Glutamatergic neuron (in vitro differentiated cells): ENCODE measurements at places on chromosomes 3 and 15.

DNA sequence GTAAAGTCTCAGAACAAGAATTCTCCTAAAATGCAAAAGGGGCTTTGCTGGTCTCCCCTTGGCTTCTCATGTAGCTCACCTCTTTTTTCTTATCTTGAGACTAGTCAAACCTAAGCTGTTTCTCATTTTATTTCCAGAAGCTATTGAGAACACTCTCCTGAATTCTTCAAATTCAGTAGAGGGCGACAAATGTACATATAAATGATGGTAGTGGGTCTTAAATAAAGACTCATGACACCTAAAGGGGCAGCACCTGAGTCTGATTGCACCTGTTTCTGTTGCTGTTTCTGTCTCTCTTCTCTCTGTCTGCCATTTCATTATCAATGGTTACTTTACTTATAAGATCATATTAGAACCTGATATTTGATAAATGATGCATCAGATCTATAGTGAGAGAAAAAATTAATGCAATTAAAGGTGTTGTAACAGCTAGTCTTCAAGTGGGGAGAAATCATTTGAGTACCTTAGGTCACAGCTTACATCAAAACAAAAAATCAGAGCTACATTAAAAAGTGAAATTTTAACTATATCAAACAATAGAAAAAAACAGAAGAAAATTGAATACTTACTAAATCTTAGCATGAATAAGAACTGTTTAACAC lies 7.0 kb downstream of the ADIPOQ start:
- no peak for DNase-seq

- DNase-seq, result no peak
Observed at GRCh38 chr3:107275511-107275910, 101.7 kb upstream of the CCDC54 start.

DNA sequence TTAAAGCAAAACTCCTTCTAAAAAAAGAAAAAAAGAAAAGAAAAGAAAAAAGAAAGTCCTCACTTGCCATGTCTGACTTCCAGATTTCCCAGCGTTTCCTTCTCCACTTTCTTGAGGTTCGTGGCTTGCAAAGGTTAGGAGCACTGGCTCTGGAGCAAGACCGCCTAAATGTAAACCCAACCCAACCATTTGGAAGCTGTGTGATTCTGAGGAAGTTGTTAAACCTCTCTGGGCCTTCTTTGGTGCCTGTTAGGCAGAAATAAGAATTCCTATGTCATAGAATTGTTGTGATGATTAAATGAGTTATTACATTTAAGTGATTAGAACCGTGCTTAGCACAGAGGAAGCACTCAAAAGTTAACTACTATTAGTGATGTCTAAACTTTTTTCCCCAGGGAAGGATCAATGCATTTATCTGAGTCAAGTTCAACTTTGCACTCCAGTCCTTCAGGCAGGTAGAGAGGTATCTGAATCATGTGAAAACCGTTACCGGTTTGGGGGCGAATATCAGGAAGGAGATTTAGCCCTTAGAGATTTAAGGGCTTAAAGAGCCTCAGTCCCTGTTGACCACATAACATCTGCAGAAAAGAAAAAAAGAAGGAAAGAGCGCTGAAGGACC lies 78.3 kb upstream of the HES1 start:
- no peak for DNase-seq

GRCh38 chr15:85462029-85462428 lies 81.6 kb downstream of the AKAP13 start:
- DNase-seq, result no peak
